Mammary microvascular endothelial cell (primary cell): ENCODE measurements at places on chromosomes 4 and X. TPM values are rescaled to one million over a fixed set of nuclear protein-coding genes. Genes with fewer than 3 reads are reported as not detected.

Gene UGT2B11
- total RNA-seq, result not detected in 2 replicates

Gene UGT2A3
- total RNA-seq, result not detected in 2 replicates

Gene KLHL13
- 1.4 and 1.7 TPM in 2 replicates for total RNA-seq

Gene IL3RA
- total RNA-seq, result 33.3 and 36.0 TPM in 2 replicates

Gene XAGE2
- total RNA-seq, result not detected in 2 replicates

Gene PNMA6F
- total RNA-seq, result not detected in 2 replicates

Gene RENBP
- total RNA-seq, result 5.6 and 7.6 TPM in 2 replicates

Gene ARX
- total RNA-seq, result not detected in 2 replicates

Gene INTS6L
- 0.93 and 1.5 TPM in 2 replicates for total RNA-seq

Gene REELD1
- total RNA-seq, result not detected in 2 replicates

Gene NDST3
- total RNA-seq, result under 0.01 and 0.54 TPM in 2 replicates

Gene CXCL13
- total RNA-seq, result not detected in 2 replicates

Gene STOX2
- 1.4 and 2.3 TPM in 2 replicates for total RNA-seq

Gene AKAP4
- total RNA-seq, result not detected in 2 replicates

Gene TMSB15C
- total RNA-seq, result 0.40 and 1.3 TPM in 2 replicates

Gene NPY1R
- total RNA-seq, result not detected in 2 replicates

Gene TMPRSS11D
- total RNA-seq, result not detected in 2 replicates

Gene DUX4
- not detected in 2 replicates for total RNA-seq

Gene LONRF3
- 2.3 and 3.9 TPM in 2 replicates for total RNA-seq

Gene FABP2
- not detected in 2 replicates for total RNA-seq

Gene RASSF6
- total RNA-seq, result not detected in 2 replicates

Gene TBX22
- total RNA-seq, result not detected in 2 replicates

Gene NIPAL1
- total RNA-seq, result 2.4 and 2.5 TPM in 2 replicates

Gene TRMT10A
- total RNA-seq, result 5.6 and 8.3 TPM in 2 replicates

Gene MAGEB2
- not detected in 2 replicates for total RNA-seq

Gene CFP
- 0.20 TPM in 1 of 2 replicates, not detected in the other for total RNA-seq

Gene LRAT
- not detected in 2 replicates for total RNA-seq

Gene SMIM10
- 1.5 and 3.3 TPM in 2 replicates for total RNA-seq

Gene USP51
- total RNA-seq, result 0.79 and 1.00 TPM in 2 replicates

Gene HOPX
- total RNA-seq, result 25.9 and 27.2 TPM in 2 replicates

Gene EFHC2
- total RNA-seq, result not detected in 2 replicates

Gene DCAF12L1
- 0.07 TPM in 1 of 2 replicates, not detected in the other for total RNA-seq

Gene ESX1
- 0.20 TPM in 1 of 2 replicates, not detected in the other for total RNA-seq

Gene MSN
- 799 and 824 TPM in 2 replicates for total RNA-seq

Gene CBR4
- 11.2 and 15.4 TPM in 2 replicates for total RNA-seq

Gene SERPINA7
- total RNA-seq, result not detected in 2 replicates

Gene STAG2
- 42.4 and 54.2 TPM in 2 replicates for total RNA-seq

Gene PAGE2B
- not detected in 2 replicates for total RNA-seq

Gene GAGE12J
- total RNA-seq, result not detected in 2 replicates

Gene WNK3
- 0.15 and 0.33 TPM in 2 replicates for total RNA-seq

Gene PPARGC1A
- not detected in 2 replicates for total RNA-seq

Gene SRPX
- total RNA-seq, result 164 and 174 TPM in 2 replicates

Gene OR13H1
- total RNA-seq, result not detected in 2 replicates

Gene ZFP92
- 0.07 and 0.10 TPM in 2 replicates for total RNA-seq

Gene ANK2
- total RNA-seq, result 1.9 and 3.1 TPM in 2 replicates

Gene TFDP3
- total RNA-seq, result not detected in 2 replicates

Gene BEX1
- 0.25 and 1.00 TPM in 2 replicates for total RNA-seq

Gene POU3F4
- not detected in 2 replicates for total RNA-seq

Gene FAM53A
- 0.39 and 0.60 TPM in 2 replicates for total RNA-seq

Gene CPLX1
- 0.20 TPM in 2 replicates for total RNA-seq

Gene GABRG1
- total RNA-seq, result not detected in 2 replicates
